AG09309 (cell line): ENCODE measurements at places on chromosomes 6 and 20.
A peak's percentile ranks its signal among the peaks of the same experiment; 100 is the strongest.

DNA sequence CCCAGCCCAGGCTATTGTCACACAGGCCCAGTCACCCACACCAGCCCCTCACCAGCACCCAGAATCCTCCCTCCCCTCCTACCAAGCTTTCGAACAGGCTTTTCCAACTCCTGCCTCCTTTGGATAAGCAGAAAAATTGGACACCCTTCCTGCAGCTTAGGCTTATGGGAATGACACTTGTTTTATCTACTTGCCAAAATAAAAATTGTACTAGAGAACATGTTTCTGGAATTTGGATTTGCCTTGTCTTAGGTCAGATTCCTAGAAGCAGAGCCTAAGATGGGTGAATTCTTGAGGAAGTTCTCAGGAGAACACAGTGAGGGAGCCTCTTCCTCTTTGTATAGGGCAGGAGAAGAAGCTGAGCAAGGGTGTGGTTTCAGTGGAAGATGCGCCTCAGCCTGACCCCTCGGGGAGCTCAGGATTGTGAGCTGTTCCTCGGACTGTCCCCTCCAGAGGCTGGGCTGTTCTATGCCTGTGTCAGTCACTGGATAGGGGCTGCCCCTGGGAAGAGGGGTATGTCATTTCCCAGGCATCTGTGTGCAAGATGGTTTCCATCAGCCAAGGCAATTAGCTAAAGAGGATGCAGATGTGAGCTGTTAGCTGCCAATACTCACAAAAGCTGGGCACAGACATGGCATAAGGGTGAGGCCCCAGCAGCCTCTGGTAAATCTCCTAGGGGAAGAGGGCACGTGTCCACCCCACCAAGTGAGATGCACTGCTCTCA is 33.9 kb downstream of the ITPR3 start:
- DNase-seq, result no peak

DNA sequence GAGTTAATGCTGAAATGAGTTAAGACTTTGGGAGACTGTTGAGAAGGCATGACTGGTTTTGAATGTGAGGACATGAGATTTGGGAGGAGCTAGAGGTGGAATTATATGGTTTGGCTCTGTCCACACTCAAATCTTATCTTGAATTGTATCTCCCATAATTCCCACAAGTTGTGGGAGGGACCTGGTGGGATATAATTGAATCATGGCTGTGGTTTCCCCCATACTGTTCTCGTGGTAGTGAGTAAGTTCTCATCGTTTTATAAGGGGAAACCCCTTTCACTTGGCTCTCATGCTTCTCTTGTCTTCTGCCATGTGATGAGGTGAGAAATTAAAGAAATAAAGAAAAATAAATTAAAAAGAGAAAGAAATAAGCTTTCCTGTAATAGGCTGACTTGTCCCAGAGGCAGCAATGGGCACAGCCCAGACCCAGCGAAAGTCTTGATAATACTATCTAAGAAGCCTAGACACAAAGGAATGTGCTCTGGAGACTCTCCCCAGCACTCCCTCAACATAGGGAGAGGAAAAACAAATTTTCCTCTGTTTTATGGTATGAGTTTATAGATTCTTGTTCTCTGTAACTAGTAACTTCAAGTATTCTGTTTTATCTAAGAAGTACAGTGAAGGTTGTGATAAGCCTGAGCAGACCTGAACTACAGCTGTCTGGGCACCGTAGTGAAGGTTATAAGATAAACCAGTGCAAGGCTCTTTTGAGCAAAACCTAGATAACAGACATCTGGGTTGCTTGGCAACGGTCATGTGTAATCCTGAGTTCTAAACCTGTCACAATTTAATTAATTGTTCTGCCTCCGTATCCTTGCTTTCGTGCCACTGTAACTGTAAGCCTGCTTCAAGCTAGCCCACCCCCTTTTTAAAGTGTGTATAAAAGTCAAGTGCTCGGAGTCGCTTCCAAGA is 88.9 kb upstream of the ECI2 start:
- DNase-seq, result peak; percentile 13

GRCh38 chr20:46563170-46563859 is 12.9 kb upstream of the OCSTAMP start:
- DNase-seq, result no peak

DNA sequence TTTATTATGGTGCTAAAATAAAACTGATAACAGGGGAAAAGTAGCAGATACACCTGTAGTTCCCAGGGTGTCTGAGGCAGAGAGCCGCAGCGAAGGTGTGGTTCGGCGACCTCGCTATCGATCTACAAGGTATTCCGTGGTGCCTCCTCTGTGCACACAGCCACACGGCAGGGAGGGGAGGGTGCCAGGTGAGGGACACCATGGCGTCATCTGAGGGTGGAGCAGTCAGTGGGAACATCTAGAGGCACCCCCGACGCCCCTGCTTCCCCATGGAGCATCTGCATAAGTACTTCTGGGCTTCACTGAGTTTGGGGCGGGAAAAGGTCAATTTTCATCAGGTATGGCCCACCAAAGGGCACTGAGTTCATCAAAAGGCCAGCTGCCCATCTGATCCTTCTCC is 243.3 kb downstream of the TAF4 start:
- DNase-seq, result no peak

DNA sequence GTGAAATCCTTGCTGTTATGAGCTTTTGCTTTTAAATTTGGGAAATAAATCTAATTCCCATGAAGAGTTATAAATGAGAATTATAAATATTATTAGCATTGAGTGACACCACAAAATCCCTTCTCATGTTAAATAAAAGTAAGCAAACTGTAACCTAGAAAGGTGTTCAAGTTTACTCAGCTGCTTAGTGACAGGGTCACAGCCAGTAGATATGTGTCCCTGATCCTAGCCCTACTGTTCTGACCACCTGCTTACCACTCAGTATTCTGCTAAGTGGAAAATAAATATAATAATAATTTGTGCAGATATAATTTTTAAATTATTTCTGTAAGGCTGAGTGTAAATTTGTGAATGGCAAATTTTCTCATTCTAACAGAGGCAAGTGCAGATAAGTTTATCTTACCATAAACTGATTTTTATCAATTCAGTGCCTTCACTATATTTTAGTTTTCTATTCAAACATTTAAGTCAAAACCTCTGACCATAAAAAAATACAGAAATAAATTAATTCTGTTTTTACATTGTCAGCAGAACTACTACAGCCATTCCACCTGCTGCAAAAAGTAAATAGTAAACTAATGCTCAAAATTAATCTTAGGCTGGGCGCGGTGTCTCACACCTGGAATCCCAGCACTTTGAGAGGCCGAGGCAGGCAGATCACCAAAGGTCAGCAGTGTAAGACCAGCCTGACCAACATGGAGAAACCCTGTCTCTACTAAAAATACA is 118.2 kb downstream of the TENT5A start:
- DNase-seq, result no peak
